NCI-H2227 treated with DMSO at 0.1 percent for 48 hours (cell line): ENCODE measurements at places on chromosomes 4 and X.

DNA sequence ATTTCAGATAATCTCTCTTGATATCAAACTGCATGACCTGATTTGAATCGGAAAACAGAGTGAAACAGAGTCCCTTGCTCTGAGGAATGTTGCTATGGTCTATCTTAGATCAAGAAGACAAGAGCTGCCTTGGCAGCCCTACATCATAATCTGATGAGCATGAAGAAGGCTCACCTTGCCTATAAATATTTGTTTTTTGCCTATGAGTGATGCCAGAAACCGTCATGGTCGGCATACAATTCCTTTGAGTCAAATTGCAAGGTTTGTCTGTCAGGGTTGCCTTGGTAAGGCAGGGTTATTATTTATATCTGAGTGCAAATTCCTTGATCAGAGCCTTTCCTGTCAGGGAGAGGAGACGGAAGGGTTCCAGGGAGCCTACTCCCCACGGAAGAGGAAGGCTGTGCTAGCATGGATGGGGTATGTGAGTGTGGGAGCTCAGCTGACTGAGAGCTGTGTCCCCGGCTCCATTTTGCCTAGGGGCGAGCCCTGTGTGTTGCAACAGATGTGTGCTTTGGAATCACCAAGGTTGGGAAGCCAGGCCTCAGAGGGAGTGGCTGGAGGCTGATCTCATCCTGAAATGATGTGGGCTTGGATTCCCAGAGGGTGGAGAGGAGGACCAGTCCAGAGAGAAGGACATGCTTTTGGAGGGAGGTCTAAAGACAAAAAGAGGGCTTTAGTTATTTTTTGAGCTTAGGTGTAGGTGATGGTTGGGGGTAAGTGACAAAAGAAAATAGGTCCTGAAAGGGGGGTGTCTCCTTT lies 43.6 kb downstream of the RTL9 start:
- no peak for DNase-seq

GRCh38 chr4:52822972-52823701 lies 39.0 kb upstream of the RASL11B start:
- no peak for DNase-seq

DNA sequence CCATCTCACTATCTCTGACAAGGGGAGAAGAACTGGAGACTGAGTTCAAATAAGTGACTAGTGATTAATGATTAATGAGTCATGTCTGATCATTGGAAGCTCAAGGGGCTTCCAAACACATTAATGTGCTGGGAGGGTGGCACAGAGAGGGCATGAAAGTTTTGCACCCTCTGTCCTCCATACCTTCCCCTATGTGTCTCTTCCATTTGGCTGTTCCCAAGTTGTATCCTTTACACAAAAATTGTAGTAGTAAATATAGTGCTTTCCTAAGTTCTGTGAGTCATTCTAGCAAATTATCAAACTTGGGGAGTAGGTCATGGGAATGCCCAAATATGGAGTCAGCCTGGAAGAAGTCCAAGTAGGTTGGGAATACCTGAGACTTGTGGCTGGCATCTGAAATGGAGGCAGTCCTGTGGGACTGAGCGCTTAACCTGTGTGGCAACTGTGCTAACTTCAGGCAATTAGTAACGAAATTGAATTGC lies 4.1 kb upstream of the FAM200B start:
- DNase-seq = no peak

DNA sequence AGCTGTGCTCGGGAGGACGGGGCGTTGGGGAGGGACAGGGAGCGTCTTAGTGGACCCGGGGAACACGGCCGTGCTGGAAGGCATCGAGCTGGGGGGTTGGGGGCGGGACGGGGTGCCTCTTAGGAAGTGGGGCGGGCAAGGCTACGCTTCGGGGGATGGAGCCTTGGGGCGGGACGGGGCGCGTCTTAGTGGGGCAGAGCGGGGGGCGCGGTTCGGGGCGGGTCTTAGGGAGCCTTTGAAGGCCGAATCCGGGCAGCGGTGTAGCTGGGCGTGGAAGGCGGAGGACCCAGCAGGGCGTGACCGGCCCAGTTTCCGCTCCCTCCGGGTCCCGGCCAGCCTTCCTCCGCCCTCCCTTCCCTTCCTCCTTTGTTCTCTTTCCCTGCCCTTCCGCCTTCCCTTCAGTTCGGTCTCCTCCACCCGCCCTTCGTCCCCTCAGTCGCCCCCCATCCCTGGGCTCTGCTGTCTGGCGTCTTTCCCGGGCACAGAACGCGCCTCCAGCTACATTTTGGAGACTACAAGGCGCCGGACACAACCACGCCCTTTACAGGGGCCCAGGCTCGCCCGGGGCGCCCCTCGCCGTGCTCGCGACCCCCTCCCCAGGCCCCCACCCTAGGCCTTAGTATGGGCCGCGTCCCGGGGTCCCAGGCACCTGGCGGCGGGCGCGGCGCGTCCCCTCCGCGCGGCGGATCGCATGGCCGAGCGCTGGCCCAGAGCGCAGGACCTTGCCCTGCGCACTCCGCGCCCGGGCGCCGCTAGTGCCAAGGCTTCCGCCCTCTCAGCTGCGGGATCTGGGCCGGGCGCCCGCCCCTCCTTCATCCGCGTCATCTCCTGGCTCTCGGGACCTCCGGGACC lies at the start of gene ARSD:
Gene ARSD, minus strand, starts transcription at position 757 of the 852 bp plus-strand sequence. Its CDS starts 64 bp downstream, at position 693.
- DNase-seq = peak; percentile 29

DNA sequence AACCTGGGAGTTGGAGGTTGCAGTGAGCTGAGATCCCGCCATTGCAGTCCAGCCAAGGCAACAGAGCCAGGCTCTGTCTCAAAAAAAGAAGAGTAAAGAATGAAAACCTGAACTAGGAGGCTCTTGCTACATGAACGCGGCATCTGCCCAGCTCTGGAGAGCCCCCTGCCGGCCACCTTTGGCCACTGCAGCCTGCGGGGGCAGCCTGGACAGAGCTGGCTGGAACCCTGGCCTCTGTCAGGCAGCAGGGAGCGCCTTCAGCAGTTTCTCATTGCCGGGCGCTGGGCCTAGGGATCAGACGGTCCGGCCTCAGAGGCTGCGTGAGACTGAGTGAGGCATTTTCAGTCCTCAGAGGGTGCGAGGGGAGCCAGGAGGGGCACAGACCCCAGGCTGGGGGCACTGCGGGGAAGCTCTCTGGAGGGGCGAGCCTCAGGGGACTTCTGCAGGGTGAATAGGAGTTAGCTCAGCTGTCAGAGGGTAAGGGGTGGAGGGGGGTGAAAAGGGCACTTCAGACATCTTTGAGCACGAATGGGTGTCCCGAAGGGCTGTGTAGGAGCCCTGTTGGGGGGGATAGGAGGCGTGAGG lies 17.5 kb downstream of the DOK7 start:
- DNase-seq = peak; percentile 41

DNA sequence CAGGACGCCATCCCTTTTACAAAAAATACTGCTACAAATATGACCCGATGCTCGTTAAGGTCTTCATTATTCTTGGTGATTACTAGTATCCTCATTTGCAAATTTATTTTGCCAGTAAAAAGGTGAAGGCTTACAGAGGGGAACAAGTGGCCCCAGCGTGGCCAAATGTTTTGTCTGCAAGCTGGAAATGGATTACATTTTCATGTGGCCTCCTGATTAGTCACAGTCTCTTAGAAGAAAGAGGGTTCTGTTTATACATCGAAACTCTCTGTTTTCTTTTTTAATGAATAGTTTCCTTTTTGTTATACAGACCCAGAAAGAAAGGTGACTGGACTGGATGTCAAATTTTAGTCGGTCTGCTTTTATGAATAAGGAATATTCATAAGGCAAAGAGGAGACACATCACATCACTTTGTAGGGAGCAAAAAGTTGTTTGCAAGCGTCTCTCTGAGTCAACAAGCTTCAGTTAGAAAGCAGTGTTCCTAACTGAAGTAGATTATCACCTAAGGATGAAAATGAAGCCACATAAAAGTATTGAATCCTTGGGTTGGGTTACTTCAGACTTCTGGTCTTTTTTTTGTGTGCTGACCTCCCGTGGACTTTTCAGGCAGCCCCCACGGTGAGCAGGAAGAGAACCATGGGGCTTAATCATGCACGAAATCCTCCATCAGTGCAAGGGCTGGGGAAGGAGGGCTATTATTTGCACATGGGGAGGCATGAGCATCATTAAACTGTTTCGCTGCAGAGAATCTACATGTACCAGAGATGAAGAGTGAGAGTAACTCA lies 125.6 kb downstream of the ARSF start:
- no peak for DNase-seq

DNA sequence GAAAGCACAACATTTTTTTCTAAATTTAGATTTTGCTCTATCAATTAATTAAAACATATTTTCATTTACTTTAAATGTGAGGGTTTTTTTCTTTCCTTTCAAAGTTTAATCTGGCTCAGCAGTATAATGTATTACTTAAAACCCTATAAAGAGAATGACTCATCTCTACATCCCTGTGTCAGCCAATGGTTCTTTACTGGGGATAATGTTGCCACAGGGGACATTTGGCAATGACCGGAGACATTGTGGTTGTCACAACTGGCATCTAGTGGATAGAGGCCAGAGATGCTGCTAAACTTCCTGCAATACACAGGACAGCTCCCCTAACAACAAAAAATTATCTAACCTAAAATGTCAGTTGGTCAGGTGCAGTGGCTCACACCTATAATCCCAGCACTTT lies 53.8 kb downstream of the SYNPO2 start:
- no peak for DNase-seq

DNA sequence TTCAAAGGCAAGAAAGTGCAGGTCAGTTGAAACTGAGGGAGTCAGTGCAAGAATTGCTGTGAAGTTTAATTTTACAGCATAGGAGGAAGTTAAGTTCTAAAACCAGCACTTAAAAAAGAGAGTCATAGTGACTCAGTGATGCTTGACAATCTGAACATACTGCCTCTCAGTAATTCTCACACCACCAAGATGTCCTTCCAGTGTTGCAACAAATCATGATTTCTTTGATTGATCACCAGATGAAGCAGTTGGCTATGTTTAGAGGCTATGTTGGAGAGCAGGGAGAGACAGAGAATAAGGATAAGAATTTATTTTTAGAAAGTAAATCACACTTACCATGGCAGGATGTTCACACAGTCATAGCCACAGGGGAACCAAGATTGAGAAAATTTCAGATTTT lies 13.2 kb downstream of the TRIM2 start:
- DNase-seq = no peak

- DNase-seq = no peak
Measured at GRCh38 chr4:138056541-138056940, 185.6 kb downstream of the SLC7A11 start.

- no peak for DNase-seq
Measured at GRCh38 chrX:154457491-154458115, 478 bp upstream of the PLXNA3 start.

- no peak for DNase-seq
Measured at GRCh38 chr4:134510544-134510943, 309.0 kb upstream of the PABPC4L start.

DNA sequence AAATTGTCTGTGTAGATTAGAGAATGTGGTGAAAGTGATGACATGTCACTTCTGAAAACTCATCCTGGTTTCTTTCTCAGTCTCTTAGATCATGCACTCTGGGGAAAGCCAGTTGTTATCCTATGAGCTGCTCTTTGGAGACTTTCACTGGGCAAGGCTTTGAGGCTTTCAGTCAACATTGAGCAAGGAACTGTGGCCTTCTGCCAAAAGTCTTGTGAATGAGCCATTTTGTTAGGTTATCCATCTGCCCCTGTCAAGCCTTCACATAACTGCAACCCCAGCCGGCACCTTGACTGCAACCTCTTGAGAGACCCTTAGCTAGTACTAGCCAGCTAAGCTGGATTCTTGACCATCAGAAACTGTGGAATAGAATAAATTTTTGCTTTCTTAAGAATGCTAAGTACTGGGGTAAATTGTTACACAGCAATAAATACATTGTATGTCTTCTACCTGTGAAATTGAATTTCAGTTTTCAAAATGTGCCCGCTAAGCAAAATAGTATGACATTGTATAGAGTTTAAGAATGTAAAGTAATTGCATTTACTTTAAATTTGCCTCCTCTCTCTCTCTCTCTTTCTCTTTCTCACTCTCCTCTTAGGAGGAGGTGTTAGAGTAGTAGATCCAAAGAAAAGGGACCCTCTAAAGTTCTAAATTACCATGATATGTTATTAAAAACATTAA lies 1273.0 kb downstream of the RAPGEF2 start:
- DNase-seq = no peak

GRCh38 chr4:5821665-5822358 lies 71.1 kb downstream of the CRMP1 start:
- no peak for DNase-seq

GRCh38 chr4:113335746-113336145 lies 286.3 kb downstream of the ANK2 start:
- no peak for DNase-seq

DNA sequence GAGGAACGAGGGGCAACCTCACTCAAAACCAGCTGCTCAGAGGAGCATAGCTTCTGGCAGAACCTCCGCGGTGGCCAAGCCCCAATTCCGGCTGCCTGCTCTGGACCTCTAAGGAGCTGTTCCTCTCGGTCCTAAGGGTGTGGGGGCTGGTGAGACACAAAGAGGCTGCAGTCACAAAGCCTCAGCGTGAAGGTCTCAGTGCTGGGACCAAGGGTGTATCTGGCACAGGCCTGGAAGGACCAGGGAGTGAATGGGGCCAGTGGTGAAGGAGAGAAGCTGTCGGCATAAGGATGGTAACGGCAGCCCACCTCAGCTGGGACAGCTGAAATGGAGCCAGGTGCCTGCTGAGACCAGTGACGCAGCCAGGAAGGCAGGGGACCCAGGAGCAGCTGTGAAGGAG lies 5.3 kb downstream of the PDE6B start:
- DNase-seq = no peak

DNA sequence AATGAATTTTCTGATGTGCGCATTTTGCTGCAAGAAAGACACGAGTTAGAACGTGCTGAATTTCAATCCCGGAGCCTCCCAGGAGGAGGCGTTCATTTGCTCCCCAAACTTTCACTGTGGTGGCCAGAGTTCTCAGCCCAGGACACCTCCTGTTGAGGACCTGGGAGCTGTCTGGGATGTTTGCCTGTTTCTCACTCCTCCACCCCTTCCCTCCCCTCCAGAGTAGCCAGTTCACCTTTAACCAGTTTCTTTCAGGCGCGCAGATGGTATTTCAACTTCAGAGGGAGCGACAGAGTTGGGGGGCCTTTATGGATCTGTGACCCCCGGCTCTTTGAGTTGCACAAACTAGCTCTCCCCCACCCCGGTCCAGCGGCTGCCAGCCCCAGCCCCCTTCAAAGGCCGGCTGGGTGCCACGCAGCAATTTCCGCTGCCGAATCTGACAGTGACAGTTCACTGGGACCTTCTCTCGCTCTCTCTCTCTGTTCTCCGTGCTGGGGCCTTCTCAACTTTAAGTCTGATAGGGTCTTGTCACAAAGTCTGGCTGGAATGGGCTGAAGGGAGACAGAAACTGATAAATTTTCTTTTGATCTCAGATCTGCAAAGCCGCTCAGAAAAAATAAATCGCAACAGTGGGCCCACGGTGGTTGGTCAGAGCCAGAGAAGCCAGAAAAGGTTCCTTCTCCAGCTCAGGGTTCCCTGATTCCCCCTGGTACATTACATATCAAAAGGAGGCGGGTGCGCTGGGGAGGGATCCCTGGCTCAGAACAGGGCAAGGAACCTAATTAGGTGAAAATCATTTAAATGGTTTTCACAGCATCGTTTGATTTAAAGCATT lies 100.0 kb upstream of the STX18 start:
- no peak for DNase-seq

DNA sequence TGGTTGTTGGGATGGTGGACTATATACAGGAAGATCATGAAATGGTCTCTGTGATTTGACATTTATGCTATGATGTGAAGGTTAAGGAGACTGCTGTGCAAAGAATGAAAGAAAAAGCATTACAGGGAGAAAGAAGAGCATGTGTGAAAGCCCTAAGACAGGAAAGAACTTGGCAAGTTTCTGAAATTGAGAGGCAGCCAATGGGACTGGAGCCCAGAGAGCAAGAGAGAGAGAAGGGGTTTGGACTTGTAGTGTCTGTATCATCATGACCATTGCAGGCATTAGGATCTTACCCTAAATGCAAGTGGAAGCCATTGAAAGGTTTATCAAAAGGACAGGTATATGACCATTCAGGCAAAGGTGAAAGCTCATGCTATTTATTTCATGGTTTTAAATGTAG lies 147.1 kb downstream of the NAA11 start:
- DNase-seq = no peak
